NK-92 treated with Interleukin-12 subunit alpha and Interleukin-12 subunit beta, amount 100 ng/mL, for 24 hours (cell line): ENCODE measurements at places on chromosomes 7 and 10.

- DNase-seq, result no peak
Observed at GRCh38 chr10:83881661-83882060, 257.6 kb upstream of the GHITM start.

- no peak for DNase-seq
Observed at GRCh38 chr7:82019551-82020475, 250.0 kb upstream of the HGF start.

GRCh38 chr7:24555184-24555583 is 18.1 kb upstream of the PALS2 start:
- no peak for DNase-seq

DNA sequence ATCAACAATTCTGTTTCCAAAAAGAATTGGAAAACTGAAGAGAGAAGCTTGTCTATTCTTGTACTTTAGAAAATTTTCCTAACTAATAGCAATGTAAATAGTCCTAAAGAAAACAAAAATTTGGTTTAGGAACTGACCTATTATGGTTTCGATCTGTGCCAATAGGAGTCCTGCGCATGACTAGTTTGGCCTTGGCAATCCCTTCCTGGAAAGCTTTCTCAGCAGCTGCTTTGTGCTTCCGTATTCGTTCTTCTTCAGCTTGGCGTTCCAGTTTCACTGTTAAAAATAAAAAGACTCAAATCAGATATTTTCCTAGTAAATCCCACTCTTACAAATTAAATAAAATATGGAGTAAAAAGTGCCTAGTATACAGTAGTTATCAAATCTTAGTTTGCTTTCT is 36.6 kb downstream of the FZD9 start:
- no peak for DNase-seq

DNA sequence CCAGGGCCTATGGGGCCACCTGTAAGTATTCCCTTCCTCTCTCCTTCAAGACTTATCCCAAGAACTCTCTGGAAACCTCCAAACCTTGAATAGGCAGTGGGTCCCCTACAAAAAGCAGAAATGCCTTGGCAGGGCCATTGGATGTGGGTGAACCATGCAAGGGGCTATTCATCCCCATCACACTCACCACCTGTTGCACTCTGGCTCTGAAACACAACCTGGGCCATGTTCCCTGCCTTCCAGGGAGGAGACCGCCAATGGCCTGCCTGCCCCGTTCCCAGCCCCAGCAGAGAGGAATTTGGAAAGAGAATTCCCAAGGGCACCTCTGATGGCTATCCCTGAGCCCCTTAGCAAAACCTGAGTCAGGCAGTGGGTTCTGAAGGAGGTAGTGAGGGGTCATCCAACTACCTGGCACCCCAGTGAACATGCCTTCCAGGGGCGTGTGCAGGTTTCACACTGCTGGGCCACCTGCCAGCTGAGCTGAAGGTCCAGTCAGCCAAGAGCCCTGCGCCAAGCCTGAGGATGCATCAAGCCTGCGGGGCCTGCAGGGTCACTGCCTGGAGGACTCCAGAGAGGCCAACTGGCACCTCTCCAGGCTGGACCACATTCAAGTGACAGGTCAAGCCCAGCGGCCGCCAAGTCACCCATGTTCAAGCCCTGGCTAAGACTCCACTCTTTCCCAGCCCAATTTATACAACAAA is 101.3 kb downstream of the COL13A1 start:
- DNase-seq, result no peak

- DNase-seq, result no peak
Observed at GRCh38 chr10:43206391-43207235, 60.3 kb downstream of the RASGEF1A start.

DNA sequence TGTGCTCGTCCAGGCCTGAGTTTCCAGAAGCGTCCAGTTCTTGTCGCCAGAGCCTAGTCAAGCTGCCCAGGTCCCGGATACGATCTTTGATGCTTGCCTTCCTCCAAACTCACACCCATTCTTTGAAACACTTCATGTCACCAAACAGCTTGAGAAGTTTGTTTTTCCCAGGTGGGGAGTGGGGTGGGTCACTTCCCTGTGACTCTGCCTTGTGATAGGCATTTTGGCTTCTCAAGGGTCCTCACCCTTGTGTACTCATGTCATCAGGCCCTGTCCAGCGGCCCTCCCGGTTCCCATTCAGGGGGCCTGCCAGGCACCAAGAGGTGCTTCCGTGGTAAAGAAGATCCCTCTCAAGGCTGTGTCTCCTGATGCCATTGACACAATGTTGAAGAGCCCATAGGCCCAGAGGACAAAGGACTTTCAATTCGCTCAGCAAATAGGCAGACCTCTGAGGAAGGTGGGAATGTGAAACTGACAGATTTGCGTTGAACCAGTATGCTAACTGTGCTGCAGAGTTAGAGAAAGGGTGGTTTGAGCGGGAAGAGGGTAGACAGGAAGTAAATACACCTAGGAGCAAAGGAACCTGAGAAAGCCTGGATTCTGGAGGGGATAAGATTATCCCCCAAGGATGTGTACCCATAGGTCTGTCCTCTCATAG is 24.7 kb upstream of the SFTPA1 start:
- DNase-seq, result no peak

DNA sequence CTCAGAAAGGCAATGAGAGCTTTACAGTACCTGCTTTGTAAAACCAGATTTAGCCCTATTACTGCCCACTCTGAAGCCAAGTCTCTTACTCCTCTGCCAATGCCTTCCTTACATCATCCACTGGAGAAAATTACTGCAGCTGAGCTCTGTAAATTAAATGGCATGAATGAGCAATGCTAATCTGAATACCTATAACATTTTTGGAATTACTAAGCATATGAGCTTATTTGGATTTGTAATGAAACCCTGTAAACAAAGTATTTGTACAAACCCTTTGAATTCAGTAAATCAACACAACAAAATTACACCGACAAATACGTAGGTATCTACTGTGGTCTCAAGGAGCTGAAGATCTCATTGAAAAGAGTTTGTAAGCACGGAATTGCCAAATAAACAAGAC is 12.1 kb upstream of the CCNY start:
- DNase-seq, result no peak

GRCh38 chr10:114393482-114393881 is 10.8 kb downstream of the AFAP1L2 start:
- DNase-seq, result no peak

GRCh38 chr10:132820056-132820455 is 34.1 kb upstream of the NKX6-2 start:
- no peak for DNase-seq

GRCh38 chr10:4677296-4678021 is 148.5 kb upstream of the AKR1E2 start:
- DNase-seq, result no peak

DNA sequence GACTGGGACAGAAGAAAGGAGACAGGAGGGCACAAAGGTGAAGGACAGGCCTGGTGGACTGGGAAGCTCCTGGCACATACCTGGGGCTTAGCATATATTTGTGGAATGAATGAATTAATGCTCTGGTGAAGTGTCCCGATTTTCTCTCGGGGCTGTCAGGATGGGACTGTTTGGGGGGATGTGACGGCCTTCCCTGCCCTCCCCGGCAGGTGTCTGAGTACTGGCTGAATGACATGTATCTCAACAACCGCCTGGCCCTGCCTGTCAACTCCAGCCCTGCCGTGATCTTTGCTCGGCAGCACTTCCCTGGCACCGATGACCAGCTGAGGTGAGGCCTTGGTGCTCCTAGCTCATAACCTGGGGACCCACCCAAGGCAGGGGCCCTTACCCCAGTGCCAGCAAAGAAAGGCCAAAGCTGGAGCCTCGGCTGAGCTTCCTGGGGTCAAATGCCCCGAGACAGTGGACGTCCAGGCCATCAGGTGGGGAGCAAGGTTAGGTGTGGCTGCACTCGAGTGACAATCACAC is 6.5 kb downstream of the CHAT start:
- no peak for DNase-seq

DNA sequence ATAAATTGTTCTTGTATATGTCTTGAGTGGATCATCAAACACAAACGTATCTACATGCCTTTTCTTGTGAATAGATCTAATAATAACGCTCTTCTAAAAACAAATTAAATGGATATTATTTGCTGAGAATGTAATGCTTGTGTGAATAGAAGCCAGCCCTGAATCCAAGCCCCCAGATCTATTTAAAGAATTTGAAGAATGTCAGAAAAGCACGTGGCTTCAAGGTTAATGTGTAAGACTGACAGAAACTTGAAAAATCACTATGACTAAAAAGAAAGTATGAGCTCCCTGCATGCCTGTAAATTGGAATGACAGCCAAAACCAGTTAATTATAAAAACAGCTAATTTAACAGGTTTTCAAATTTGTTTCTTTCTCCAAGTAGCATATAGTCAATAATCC is 43.2 kb upstream of the ATRNL1 start:
- DNase-seq, result no peak

DNA sequence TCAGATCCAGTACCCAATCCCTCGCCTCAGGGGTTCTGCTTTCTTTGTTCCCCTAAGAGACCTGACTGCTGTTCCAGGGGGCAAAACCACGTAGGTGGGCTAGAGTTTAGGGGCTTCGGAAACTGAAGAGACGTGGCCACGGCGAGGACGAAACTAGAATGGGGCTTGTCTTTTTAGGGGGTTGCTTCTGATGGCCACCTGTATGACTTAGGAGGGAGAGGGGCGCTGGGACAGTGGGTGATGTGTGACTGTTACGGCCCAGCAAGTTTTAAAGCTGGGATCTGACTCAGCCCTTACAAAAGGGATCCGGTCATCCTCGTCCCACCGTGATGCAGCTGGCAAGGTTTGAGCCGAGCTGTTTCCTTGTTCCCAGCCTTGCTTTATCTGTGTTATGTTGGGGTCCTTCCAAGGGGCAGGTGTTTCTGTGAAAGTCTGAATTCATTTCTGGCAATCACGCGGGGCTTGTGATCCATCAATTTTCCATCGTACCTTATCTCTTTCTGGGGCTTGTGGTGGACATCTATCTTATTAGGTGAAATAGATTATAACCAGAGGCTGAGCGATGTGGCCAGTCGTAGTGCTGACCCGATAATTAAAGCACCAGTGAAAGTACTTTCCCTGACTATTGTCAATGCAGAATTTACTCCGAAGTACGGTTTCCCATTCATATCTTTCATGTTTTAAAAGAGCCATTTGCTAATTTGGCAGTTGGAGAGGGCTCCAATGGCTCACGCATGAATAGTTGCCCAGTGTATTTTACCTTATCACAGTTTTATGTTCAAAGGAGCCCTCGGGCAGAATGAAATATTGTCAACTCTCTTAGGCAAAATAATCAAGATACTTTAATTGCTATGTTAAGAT is 830 bp downstream of the MET start:
- DNase-seq, result no peak

DNA sequence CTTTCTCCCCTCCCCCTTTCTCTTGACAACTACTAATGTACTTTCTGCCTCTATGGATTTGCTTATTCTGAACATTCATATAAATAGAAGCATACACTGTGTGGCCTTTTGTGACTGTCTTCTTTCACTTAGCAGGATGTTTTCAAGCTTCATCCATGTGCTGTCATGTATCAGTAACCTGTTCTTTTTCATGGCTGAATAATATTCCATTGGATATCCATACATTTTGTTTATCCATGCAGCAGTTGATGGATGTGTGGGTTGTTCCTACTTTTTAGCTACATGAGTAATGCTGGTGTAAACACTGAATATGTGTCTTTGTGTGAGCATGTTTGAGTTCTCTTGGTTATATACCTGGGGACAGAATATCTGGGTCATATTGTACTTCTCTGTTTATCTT is 107.6 kb downstream of the TRRAP start:
- no peak for DNase-seq

- DNase-seq, result no peak
Observed at GRCh38 chr7:155710530-155710929, 66.1 kb downstream of the RBM33 start.

GRCh38 chr10:44312401-44312800 is 72.5 kb downstream of the CXCL12 start:
- no peak for DNase-seq

- no peak for DNase-seq
Observed at GRCh38 chr10:5515948-5516761, 8.6 kb upstream of the CALML3 start.

GRCh38 chr7:93575555-93576399 is 1.3 kb upstream of the CALCR start:
- no peak for DNase-seq
